ENCODE measurements at places on chromosomes 11 and 22. TPM values are rescaled to one million over a fixed set of nuclear protein-coding genes. Genes with fewer than 3 reads are reported as not detected.
A peak's percentile ranks its signal among the peaks of the same experiment; 100 is the strongest.

C11orf87 gene
- 0.09 TPM for total RNA-seq

OR5P2 gene
- total RNA-seq: not detected

SLC35F2 gene
- total RNA-seq: 4.2 TPM

ANGPTL5 gene
- 1.4 TPM for total RNA-seq

RAB36 gene
- 7.5 TPM for total RNA-seq

OR51B2 gene
- 0.40 TPM for total RNA-seq

OR51B5 gene
- total RNA-seq: 1.4 TPM

MOGAT2 gene
- 0.18 TPM for total RNA-seq

- no peak for DNase-seq
Measured at GRCh38 chr22:30247974-30248373, 1.4 kb upstream of the LIF start.

GRCh38 chr11:40986320-40986719, 473.1 kb downstream of the LRRC4C start:
- DNase-seq: no peak

DNA sequence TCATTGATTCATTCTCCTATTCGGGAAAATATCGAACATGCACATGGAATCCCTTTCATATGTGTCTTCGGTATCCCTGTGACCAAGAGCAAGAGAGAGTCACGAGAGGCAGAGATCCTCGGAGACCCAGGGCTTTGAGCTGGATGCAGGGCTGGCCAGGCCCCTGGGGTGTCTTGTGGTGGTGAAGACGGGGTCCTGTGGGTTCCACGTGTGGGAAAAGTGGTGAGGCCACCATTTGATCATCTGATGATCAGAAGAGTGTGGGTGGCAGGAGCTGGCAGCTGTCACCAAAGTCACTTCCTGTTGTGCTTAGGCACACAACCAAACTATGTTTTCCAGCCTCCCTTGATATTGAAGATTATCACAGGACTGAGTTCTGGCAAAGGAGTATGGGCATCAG, 94.0 kb downstream of the BRD1 start:
- no peak for DNase-seq

DNA sequence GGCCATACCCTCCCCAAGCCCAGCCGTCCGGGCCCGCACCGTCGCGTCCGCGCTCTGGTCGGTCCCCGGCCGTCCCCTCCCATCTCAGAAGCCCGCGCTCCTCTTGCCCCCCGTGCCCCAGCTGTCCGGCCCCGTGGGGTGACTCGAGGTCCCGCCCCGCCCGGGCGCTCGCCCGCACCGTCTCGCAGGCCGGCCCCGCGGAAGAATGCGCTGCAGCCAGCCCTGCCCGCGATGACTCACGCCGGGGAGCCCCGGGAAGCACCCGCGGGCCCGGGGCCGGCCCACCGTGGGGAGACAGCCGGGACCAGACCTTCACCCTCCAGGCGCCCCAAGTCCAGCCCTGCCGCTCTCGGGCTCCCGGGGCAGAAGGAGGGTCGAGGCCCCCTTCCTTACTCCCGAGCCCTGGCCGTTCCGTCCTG, 320 bp upstream of the PHLDA2 start:
- DNase-seq: no peak

DNA sequence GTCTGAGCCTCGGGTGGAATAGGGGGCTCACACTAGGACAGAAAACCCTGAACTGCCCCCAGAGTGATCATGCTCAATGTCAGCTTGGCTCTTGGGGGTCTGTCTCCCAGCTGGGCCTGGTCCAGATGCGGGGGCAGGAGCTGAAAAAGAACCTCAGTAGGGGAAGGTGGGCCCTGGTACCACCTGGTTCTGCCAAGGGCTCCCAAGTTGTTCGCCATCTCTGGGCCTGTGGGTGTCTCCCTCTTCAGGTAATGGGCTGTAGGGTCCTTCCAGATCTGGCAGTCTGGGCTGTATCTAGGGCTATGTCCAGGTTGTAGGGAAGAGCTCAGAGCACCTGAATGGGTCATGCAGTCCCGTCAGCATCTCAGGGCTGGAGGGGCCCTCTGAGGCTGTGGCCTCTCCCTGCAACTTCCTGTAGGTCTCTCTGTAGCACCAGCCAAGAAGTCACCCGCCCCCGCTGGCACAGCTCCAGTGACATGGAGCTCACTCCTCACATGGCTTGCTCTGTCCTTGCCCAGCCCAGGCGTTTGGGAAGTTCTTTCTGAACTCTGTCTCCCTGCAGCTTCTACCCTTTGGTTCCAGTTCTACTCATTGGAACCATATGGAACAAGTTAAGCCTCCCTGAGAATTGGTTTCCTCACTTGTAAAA, 33.0 kb upstream of the SOX10 start:
- peak; percentile 93 for DNase-seq

DNA sequence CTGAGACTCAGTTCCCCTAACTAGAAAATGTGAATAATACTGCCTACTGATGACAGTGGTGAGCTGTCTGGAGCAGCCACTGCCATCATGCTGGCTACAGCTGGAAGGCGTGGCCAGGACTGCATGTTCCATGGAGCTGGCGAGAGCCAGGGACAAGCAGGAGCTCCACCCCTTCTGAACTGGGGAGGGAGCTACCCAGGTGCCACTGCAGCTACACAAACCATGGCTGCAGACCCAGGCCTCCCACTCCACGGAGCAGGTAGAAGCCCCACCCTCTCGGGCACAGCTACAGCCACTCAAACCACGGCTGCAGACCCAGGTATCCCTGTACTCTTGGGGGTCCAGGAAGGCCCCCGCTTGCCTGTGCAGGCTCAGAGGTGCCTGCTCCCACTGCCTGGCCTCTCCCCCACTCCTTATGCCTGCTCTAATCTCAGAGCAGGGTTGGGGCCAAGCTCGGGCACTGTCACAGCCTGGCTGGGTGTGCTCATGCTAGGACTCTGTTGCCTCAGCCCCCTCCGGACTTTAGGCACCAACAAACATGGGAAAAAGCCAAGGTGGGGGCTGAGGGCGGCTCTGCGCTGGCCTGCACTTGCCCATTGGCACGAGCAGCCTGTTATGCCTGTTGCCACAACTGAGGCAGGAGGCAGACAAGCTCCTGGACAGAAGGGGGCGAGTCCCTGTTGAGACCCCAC, 51.7 kb downstream of the RAB30 start:
- DNase-seq: no peak

- no peak for DNase-seq
Measured at GRCh38 chr11:105740164-105740903, 130.5 kb downstream of the GRIA4 start.

- DNase-seq: no peak
Measured at GRCh38 chr22:23790819-23791737, 4.3 kb downstream of the SMARCB1 start.
